Activated gamma-delta T cell treated with anti-CD3 and anti-CD28 coated beads, Interleukin-2, amount 50 U/mL, for 16 hours (primary cell): ENCODE measurements at places on chromosomes 3 and 15.

- DNase-seq = no peak
Observed at GRCh38 chr15:52394118-52394517, 98.5 kb upstream of the MYO5C start.

DNA sequence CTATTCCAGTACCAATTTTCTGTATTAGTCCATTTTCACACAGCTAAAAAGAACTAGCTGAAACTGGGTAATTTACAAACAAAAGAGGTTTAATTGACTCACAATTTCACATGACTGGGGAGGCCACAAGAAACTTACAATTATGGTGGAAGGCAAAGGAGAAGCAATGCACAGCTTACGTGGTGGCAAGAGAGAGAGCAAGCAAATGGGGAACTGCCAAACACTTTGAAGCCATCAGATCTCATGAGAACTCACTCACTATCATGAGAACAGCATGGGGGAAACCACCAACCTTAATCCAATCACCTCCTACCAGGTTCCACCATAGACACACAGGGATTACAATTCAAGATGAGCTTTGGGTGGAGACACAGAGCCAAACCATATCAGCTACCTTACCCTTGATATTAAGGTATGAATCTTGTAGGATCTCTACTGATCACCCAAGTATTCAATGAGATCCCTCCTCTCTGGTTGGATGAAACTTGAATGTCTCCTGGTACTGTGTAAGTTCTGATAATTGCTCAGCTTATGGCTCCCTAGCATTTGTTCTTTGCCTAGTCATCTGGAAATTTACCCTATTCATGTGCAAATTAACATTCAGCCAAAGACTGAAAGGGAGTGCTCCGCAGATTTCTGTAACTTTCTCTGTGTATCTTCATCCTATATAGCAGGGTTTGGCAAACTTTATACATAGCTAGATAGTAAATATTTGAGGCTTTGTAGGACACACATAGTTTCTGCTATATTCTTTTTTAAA lies 38.9 kb downstream of the MYL3 start:
- DNase-seq = no peak

- no peak for DNase-seq
Observed at GRCh38 chr15:49062900-49063299, 16.7 kb upstream of the SECISBP2L start.

DNA sequence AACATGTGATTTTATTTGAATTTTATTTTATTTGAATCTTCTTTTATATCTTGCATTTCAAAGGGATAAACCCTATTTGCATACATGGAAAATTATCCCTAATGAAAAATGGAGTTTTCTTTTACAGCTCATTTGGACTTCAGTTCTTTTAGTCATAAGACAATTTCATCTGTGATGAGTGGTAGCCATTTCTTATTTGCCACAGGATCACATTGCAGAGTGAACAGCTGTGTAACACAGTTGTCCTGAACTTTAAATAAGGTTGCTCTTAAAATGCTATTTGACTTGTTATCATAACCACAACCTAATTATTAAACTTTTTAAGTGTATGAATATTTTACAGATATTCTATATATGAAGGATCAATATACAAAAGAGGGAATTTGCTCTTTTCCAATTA lies 221.7 kb upstream of the ROPN1 start:
- no peak for DNase-seq

GRCh38 chr15:31200735-31201151 lies 99.2 kb upstream of the TRPM1 start:
- DNase-seq = no peak

DNA sequence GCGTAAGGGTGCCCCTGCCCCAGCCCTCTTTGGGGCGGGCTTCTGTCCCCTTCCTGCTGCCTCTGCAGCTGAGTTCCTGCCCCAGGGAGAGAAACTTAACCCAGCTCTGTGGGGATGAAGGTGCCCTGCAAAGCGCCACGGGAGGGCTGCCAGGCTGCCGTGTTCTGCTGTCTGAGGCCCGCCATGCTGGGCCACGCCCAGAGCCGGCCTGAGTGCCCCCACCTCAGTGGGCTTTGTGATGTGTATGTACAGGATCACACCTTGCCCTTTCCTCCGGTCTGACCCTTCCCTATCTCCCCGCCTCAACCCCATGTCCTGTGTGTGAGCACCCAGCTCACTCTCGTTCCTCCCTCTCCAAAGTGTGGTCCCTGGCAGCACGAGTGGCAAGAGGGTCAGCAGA lies 22.6 kb downstream of the C15orf39 start:
- no peak for DNase-seq

DNA sequence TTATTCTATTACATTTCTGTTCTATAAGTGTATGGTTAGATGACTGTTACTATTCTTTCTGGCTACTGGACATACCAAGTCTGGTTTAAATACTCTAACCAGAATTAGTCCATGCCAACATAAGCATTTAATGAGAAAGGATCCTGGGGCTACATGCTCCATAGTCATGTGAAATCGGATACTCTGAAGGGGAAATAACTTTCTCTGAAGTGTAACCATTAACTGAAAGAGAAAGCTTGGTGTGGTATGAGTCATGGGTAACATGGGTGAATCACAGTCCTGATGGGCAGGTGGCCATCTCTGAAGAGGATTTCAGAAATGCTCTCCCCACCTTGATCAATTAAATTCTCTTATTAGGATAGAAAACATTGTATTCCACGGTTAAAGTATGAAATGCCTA lies 69.4 kb downstream of the FHIT start:
- no peak for DNase-seq

DNA sequence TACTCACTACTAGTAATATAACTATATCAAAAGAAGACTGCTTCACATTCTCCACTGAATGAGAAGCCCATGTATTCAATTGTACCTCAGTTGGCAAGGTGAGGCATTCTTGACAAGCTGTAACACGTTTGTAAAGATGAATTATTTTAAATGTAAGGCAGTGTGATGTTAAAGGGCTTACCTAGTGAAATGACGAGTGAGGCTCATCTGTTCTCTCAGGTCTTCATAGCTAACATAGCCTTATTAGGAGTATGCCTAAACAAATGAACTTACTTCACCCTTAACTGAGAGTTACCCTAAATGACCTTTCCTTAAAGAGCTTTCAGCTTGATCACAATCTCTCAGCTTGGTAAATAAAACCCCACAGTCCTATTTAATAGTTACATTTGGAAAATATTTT lies 127.3 kb downstream of the FEZF2 start:
- DNase-seq = no peak

DNA sequence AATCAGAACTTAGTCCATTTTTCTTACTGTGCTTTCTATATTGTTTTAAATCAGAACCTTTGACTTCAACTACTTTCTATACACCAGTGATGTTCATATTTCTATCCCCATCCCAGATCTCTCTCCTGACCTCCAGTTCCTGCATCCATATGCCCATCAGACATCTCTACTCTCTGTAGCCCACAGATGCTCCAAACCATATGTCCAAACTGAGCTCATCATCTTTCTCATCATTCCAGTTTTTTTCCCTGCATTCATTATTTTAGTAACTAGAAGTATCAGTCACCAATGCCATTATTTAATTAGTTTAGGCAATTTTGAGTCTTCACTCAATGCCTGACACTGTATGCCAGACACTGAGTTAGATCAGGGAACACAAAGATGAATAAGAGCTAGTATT lies 25.4 kb upstream of the IL16 start:
- DNase-seq = no peak

- no peak for DNase-seq
Observed at GRCh38 chr3:1406250-1406649, 313.4 kb downstream of the CNTN6 start.

DNA sequence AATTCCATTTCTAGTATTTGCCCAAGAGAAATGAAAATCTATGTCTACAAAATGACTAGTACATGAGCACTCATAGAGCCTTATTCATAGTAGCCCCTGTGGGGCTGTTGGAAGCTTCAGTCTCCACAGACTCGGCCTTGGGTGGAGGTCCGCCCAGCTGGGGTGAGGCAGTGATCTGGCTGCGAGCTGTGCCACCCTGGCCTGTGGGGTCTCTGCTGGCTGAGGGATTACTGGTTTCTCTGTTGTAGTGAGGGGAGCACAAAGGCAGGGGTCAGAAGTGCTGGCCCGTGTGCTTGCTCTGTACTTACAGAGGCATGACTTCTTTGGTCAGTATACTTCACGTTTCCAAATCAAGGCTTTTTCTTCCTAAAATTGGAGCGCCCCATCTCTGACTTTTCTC lies 158.2 kb downstream of the CHDH start:
- DNase-seq = no peak

- DNase-seq = no peak
Observed at GRCh38 chr3:133211449-133211848, 173.3 kb downstream of the TMEM108 start.

DNA sequence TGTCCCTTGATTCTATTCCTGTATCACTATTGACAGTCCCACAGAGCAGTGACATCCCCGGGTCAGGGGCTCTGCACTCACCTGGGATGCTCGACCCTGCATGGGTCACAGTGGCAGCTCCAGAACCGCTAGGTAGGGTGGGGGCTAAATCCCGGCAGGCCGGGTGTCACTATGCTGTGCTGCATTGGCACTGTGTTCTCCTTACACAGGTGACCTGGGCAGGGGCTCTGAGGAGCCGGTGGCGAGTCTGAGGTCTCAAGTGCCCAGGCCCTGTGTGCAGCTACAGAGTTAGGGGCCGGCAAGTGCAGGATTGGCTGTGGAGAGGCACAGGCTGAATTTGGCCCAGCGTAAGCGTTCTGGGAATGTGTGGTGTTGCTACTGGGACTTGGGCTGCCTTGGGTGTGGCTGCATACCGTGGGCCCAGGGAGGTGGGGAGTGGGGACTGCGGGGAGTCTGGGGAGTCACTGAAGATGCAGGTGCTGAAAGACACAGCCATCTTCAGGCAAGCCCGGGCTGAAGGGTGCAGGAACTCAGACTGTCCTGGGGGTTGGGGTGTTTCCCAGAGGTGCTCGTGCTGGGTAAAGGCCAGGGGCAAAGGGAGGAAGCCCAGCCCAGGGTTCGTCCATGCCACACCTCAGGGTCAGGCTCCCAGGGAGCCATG lies 102.6 kb upstream of the PRR20G start:
- DNase-seq = no peak

DNA sequence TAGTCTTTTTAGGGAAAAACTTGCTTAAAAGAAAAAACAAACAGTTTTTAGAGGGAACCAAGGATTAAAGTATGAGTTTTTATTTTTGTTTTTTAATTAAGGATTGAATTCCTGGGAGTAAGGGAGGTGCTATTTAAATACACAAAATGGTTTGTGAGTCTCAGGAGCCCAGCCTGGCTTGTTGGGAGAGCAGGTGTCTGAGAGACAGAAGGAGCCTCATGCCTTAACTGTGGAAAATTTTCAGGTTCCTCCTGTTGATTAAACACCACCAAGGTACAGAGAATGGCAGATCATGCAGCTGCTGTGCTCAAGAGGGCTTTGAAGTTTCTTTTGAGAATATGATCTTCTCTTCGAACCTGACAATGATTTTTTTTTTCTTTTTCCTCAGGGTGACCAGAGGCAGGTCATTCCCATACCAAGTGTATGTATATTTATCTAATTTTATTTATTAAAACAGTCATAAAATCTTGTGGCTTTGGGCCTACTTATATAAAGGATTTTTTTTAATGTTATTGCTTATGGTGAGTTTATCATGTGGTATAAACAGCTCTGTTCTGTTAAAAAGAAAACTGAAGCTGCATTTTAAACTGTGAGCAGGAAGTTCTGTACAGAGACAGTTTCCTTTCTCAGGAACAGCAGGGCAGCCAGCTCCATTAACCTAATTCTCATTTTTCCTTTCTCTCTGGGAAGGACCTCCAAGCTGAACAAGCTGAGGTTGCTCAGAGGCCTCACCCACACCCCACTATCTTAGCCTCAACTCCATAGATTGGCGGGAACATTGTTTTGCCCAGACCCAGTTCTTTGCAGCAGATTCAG lies 33.7 kb upstream of the VILL start:
- no peak for DNase-seq

DNA sequence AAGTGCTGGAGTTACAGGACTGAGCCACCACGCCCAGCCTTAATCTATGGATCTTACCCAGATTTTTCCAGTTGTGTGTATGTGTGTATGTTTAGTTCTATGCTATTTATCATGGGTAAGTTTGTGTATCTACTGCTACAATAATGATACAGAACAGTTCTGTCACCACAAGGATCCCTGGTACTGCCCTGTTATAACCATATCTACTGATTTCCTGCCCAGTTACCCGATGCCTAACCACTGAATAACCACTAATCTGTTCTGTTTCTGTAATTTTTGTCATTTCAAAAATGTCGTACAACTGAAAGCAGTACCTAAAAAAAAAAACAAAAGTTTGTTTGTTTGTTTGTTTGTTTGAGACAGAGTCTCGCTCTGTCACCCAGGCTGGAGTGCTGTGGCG lies 123.7 kb upstream of the RAP2B start:
- no peak for DNase-seq

DNA sequence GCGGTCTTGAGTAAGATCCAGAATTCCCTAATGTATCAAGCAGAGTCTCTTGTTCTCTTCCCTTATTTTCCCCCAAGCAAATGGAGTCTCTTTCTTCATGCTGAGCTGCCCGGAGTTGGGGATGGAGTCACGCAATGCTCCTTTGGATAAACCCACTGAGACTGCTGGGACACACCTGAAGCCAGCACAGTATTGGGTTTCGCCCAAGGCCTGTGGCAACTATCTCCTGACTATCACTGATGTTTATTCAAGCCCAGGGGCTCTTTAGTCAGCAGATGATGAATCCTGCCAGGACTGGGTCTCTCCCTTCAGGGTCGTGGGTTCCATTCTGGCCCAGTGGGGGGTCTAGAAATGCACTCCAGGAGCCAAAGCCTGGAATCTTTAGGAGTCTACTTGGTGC lies 11.3 kb downstream of the USF3 start:
- no peak for DNase-seq
